ENCODE measurements at places on chromosomes 5 and 9. TPM values are rescaled to one million over a fixed set of nuclear protein-coding genes. Genes with fewer than 3 reads are reported as not detected.

Gene DNAJB5
- 5.1 TPM for polyA plus RNA-seq

Gene ZNF608
- 12.1 TPM for polyA plus RNA-seq

Gene C5orf52
- not detected for polyA plus RNA-seq

Gene PCDHA12
- not detected for polyA plus RNA-seq

Gene LCN1
- not detected for polyA plus RNA-seq

Gene CATSPER3
- polyA plus RNA-seq, result 0.22 TPM

Gene CCDC171
- 0.72 TPM for polyA plus RNA-seq

Gene LHX3
- polyA plus RNA-seq, result not detected

Gene SPAG8
- polyA plus RNA-seq, result 0.58 TPM

Gene SH2D3C
- not detected for polyA plus RNA-seq

Gene PDE4D
- polyA plus RNA-seq, result 12.0 TPM

Gene RPS14
- 3,620 TPM for polyA plus RNA-seq

Gene JAKMIP2
- polyA plus RNA-seq, result 0.19 TPM

Gene DAB2IP
- polyA plus RNA-seq, result 20.5 TPM

Gene DPYSL3
- 139 TPM for polyA plus RNA-seq

Gene SLC1A3
- 2.2 TPM for polyA plus RNA-seq

Gene OSMR
- polyA plus RNA-seq, result 100 TPM

Gene NR6A1
- 0.12 TPM for polyA plus RNA-seq

Gene FCN2
- polyA plus RNA-seq, result not detected

Gene WDR38
- not detected for polyA plus RNA-seq

Gene MYO10
- 37.0 TPM for polyA plus RNA-seq

Gene SPATA31D4
- not detected for polyA plus RNA-seq

Gene SLC1A1
- polyA plus RNA-seq, result 0.45 TPM

Gene TLR4
- not detected for polyA plus RNA-seq

Gene KLF9
- 13.2 TPM for polyA plus RNA-seq

Gene NUTM2G
- polyA plus RNA-seq, result not detected

Gene PRPF4
- 20.1 TPM for polyA plus RNA-seq

Gene FAXDC2
- polyA plus RNA-seq, result 22.7 TPM

Gene RALGDS
- polyA plus RNA-seq, result 19.1 TPM

Gene SHC3
- 4.3 TPM for polyA plus RNA-seq

Gene DND1
- 0.14 TPM for polyA plus RNA-seq

Gene IQGAP2
- polyA plus RNA-seq, result 0.84 TPM

Gene FAM78A
- polyA plus RNA-seq, result 0.26 TPM

Gene ARAP3
- 4.9 TPM for polyA plus RNA-seq

Gene PCDHGC3
- polyA plus RNA-seq, result 61.1 TPM

Gene C1QTNF2
- polyA plus RNA-seq, result 1.1 TPM

Gene SLC34A3
- not detected for polyA plus RNA-seq

Gene ANKRD18B
- 8.6 TPM for polyA plus RNA-seq

Gene COL23A1
- not detected for polyA plus RNA-seq

Gene PCDHGA3
- polyA plus RNA-seq, result 1.2 TPM

Gene CKMT2
- polyA plus RNA-seq, result 0.11 TPM

Gene PCDHGC5
- polyA plus RNA-seq, result 2.5 TPM

Gene SLCO4C1
- not detected for polyA plus RNA-seq

Gene GFI1B
- polyA plus RNA-seq, result 0.10 TPM
